ENCODE measurements at places on chromosomes 2 and 18.

- no peak for DNase-seq
Measured at GRCh38 chr2:108612514-108613183, 78.4 kb downstream of the LIMS1 start.

- no peak for DNase-seq
Measured at GRCh38 chr2:182894174-182894573, 27.7 kb upstream of the FRZB start.

- no peak for DNase-seq
Measured at GRCh38 chr2:239290618-239291474, 110.0 kb downstream of the HDAC4 start.

DNA sequence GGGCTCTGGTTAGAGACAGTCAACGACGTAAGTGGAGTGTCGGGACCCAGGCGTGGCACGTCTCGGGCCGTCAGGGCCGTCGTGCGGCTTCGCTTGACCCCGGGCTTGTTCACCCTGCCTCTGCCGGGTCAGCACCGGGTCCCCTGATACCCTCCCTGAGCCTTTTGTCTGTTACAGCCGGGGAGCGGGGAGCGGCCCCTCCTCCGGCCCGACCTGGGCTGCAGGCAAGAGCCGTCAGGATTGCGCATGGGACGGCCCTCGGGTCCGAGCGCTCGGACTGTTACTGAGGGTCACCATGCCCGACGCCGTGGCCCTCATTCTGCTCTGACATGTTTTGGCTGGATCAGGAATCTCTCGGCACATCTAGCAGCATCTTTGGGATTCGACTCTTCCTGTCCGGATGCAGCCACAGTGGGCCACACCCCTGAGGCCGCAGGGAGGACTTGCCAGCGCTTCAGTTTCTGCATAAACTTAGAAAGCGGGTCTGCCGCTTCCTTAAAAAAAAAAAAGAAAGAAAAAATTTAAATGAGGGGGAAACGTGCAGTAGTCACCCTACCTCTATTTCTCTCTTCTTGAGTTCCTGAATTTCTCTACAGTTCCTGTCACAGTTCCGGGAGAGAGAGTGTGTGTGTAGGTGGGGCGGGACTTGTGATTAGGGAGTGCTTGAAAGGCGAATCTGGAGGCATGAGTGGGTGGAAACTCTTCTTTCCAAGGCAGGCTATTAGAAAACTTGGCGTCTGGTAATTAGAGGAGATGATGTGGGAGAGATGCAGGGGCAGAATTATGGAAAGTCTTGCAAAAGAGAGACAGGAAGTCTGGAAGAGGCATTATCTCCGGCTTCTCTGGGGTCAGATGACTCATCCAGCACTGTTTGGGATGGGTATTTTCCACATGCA is 909 bp downstream of the TMEM87B start:
- no peak for DNase-seq

GRCh38 chr2:239688122-239688681 is 287.4 kb upstream of the HDAC4 start:
- no peak for DNase-seq

DNA sequence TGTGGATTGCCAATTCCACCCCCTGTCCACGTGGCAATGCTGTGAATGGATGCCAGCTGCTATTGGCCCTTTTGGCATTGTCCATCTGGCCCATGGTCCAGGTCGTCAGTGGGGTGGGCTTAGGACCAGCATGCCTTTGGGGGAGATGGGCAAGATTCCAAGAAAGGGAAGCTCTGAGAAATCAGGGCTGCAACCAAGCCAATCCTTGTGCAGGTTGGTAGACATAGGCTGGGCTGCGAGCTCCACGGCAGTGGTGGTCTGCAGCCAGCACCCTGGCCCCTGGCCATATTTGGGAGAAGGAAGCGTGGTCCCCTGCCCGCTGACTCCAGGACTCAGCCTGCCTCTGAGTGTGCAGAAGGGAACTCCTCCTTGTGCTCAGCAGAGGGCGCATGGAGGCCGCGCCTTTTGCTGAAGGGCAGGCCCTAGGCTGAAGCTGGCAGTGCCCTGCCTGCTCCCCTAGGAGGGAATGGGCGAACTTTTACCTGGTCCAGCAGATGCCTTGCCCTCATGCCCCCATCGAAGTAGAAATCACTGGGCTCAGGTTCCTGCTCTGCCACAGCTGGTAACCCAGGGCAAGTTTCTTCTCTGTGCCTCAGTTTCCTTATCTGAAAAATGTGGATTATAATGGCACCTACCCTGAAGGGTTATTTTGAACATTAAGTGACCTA is 5.4 kb downstream of the SPR start:
- peak; percentile 38 for DNase-seq

GRCh38 chr2:160442603-160443002 is 51.0 kb downstream of the RBMS1 start:
- no peak for DNase-seq

DNA sequence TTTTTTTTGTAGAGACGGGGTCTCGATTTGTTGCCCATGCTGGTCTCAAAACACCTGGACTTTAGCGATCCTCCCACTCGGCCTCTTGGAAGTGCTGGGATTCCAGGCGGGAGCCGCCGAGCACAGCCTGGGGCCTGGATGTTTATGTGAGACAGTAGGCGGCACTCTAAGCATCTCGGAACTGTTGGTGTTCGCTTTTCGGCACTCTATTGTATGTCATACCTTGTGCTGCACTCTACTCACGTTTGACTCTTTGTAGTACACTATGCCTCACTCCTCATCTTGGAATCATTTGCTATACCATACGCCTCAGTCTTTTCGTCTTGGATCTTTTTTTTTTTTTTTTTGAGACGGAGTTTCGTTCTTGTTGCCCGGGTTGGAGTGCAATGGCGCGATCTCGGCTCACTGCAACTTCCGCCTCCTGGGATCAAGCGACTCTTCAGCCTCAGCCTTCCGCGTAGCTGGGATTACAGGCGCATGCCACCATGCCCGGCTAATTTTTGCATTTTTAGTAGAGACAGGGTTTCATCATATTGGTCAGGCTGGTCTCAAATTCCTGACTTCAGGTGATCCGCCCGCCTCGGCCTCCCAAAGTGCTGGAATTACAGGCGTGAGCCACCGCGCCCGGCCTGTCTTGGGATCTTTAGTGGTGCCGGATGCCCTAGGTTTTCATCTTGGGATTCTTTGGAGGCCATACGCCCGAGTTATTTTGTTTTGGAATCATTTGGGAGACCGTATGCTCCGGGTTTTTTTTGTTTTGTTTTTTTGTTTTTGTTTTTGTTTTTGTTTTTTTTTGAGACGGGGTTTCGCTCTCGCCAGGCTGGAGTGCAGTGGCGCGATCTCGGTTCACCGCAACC is 24.2 kb upstream of the ZDBF2 start:
- no peak for DNase-seq

DNA sequence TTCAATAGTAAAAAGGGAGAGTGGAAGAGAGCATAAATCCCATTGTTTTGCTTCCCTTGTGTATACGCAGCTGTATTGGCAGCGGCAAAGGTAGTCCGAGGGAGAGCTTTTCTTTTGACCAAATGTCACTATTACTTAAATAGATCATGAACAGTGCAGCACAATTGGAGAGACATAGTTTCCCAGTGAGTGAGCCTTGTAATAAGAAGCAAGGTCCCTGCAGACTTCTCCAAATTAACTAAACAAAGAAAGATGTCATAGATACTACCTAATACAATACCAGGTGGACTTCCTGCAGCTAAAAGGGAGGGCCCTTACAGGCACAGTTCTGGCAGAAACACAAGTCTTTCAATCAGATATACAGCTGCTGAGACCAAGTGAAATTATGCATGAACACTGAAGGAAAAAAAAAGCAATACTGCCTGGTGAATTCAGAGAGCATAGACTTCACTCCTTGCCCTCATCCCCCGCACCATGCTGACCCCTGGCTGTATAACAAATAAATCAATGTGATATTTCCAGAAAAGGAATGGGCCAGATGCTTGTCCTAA is 404.7 kb upstream of the CDH2 start:
- no peak for DNase-seq

DNA sequence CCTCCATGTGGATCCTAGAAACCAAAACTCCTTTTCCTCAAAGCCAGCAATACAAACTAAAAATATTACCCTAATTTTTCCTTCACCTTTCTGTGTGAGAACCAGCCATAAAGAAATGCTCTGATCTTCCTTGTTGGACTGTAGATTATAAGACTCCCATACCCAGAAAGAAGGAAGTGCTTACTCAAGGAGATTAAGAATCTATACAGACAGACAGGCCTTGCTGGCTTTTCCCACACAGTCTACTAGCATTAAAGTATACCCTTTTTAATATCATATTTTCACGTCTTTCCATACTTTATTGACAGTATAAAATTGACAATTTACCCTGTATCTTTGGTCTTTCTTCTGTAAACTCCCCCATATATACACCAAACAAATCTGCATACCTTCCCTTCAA is 139.0 kb downstream of the GULP1 start:
- DNase-seq: no peak

- DNase-seq: no peak
Measured at GRCh38 chr2:55048508-55049042, 1.7 kb downstream of the RTN4 start.

DNA sequence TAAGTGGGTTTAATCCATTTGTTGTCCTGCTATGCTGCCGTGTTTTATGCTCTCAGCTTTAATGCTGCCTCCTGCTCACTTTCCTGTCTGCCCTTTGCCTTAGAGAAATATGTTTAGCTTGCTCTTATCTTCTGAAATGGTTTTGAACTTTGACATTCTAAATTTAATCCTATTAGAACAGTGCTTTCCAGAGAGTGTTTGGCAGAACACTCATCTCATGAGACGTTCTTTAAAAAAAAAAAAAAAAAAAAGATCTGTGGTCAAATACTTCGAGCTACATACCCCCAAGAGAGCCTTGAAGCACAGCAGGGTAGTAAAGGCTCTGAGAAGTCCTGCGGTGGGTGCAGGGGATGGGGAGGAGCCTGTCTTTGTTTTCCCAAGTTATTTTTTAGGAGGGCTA is 161.3 kb downstream of the SPP2 start:
- no peak for DNase-seq

- DNase-seq: no peak
Measured at GRCh38 chr2:121128741-121129659, 156.0 kb downstream of the TFCP2L1 start.

GRCh38 chr2:209369656-209370055 is 54.2 kb upstream of the MAP2 start:
- DNase-seq: no peak

DNA sequence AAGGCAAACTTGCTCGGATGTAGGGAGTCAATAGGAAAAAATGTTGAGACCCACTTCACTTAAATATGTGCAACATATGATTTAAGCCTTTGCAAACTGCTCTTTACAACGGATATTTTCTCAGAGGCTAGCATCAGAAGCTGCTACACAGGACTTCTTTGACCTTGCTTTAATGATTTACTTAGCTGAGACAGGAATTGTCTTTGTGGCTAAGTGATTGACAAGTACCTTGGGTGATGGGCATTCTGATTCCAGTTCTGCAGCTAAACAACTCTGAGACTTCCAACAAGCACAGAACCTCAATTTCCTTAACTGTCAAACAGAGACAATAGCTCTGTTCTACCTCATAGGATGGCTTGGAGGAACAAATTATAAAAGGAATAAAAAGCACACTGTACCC is 150.2 kb downstream of the NCKAP5 start:
- DNase-seq: no peak

- DNase-seq: no peak
Measured at GRCh38 chr2:170745305-170745704, 24.9 kb upstream of the ERICH2 start.

GRCh38 chr2:212495046-212495445 is 43.6 kb downstream of the ERBB4 start:
- DNase-seq: no peak

DNA sequence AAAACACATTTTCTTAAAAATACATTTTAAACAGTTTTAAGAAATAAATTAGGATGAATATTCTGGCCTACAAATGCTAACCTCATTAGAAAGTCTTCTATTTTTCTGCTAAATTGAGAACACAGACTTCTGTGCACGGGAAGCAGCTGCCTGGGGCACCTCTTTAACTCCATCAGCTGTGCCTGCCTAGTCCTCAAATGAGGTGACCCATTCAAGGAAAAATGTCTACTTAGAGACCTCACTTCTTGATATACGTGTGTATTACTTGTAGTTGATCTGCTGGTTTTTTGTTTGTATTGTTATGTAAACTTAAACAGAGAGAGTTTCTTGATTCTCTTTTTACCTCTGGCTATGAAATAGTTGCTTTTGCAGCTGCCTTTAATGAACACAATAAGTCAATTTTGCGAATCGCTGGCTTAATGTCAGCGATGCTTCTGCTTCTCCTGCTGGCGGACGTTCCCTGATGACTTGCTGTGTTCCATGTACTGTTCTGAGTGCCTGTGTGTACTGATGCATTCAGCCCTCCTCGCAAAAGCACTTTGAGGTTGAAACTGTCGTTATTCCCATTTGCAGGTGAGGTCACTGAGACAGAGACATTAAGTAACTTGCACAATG is 88.7 kb upstream of the TXNDC2 start:
- no peak for DNase-seq

- DNase-seq: no peak
Measured at GRCh38 chr2:192877159-192877558, 682.4 kb upstream of the TMEFF2 start.

- DNase-seq: no peak
Measured at GRCh38 chr2:156319811-156320485, 12.6 kb downstream of the NR4A2 start.

DNA sequence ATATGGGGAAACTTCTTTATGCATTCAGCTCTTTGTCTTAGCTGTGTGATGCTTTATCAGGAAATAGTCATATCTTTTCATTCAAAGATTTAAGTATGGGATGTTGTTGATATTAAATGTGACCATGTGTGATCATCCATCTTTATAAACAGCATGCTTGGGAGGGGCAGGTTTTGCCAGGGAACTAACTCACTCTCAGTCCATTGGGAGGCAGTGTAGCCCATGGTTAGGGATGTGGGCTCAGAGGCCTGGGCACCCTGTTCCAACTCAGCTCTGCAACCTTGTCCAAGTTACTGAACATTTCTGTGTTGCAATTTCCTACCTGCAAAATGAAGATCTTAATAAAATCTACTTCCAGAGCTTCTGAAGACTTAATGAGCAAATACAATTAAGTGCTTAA is 92.0 kb upstream of the BCL2L11 start:
- no peak for DNase-seq

DNA sequence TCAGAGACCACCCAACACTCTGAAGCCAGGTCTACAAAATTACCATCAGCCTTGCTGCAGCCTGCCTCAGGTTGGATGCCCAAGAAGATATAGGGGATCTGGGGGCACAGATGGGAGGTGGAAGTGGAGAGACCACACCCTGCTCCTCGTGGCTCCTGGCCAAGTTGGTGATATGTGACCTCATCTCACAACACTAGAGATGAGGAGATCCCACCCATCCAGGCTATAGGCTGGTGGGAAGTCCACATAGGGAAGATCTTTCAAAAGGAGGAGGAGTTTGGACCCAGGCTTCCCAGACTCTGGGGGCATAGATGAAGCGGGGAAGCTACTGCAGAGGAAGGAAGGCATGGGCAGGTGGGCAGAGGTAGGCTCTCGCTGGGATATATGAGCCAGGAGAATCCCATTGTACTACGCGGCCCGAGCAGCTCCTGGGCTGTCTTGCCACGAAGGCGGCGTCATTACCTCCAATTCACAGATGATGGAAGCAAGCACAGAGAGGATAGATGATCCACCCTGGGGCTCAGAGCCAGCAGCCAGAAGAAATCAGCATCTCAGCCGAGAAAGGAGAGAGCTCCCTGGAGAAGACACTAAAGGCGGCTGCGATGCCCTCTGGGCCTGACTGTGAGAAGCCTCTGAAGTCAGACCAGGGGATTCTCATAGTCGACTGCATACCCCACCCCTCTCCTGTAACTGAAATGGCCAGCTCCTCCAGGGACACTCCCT is 96.0 kb downstream of the RHOB start:
- DNase-seq: no peak

All from activated naive CD4-positive, alpha-beta T cell (primary cell).